Sigmoid colon (tissue), 7 donors: ENCODE measurements at places on chromosomes 3 and 15. TPM values are rescaled to one million over a fixed set of nuclear protein-coding genes. Genes with fewer than 3 reads are reported as not detected.

ZMAT3 gene
- polyA plus RNA-seq = 3.0 TPM

GRCh38 chr15:91465696-91466095, 365.6 kb downstream of the SV2B start:
- no peak overlapping the region for H3K27ac ChIP-seq
- no peaks in the 10 kb centered on the region for H3K4me1 ChIP-seq
- H3K36me3 ChIP-seq = no peaks in the 10 kb centered on the region
- no peaks in the 10 kb centered on the region for H3K27me3 ChIP-seq
- no peak for DNase-seq

CASR gene
- polyA plus RNA-seq = under 0.01 TPM

GRCh38 chr3:134650431-134651346, at the start of gene KY:
KY (minus strand) TSS chr3:134651022; CDS start chr3:134650960, 62 bp downstream.
- DNase-seq = no peak
- peaks cover 31% of the 10 kb centered on the region for H3K4me1 ChIP-seq
- H3K27ac ChIP-seq = peak within 1 kb of the TSS; percentile 79
- no peaks in the 10 kb centered on the region for H3K27me3 ChIP-seq
- no peaks in the 10 kb centered on the region for H3K36me3 ChIP-seq
- H3K4me3 ChIP-seq = peak within 1 kb of the TSS; percentile 62

FRMD4B gene
- polyA plus RNA-seq = 8.2 TPM

GRCh38 chr15:85623315-85624049, 171.2 kb downstream of the KLHL25 start:
- H3K4me1 ChIP-seq = no peaks in the 10 kb centered on the region
- peak overlapping the region; percentile 87 for H3K27ac ChIP-seq
- no peak for DNase-seq
- H3K27me3 ChIP-seq = no peaks in the 10 kb centered on the region

DNA sequence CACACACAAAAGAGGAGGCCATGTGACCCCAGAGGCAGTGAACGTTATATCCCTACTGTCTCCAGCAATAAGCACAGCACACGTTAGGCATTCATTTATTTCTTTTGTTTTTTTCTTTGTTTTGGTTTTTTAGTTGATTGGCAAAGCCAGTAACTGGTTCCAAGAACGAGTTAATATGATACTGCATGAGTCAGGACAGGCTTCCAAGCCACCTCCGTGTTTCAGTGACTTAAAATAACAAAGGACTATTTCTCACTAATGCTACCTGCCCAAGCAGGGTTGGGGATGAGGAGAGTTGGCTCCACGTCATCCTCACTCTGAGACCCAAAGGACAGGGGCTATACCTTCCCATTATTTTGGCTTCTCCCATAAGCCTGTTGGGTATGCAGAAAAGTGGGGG, 130.5 kb downstream of the ST8SIA2 start:
- H3K27me3 ChIP-seq = no peaks in the 10 kb centered on the region
- H3K36me3 ChIP-seq = no peaks in the 10 kb centered on the region
- H3K4me3 ChIP-seq = no peak overlapping the region
- DNase-seq = no peak
- H3K27ac ChIP-seq = no peak overlapping the region
- peaks cover 9% of the 10 kb centered on the region for H3K4me1 ChIP-seq

TEX9 gene
- 3.5 TPM for polyA plus RNA-seq

DNA sequence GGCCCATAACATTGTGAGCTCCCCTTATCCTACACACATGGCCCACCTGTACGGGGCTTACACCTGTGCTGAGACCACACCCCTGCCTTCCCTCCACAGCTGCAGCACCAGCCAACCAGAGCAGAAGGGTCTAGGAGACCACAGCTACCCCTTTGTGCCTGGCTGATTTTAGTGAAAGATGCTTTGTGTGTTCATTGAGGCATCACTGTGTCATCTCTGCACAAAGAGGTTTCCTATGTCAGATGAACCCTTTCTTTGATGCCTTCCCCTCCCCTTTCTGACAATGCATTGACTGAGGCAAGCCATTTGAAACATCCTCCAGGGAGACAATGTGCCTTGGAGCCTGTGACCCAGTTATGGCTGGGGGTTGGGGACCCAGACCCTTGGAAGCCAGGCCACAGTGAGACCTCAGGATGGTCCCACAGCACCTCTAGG, 54.9 kb upstream of the SLC7A14 start:
- H3K36me3 ChIP-seq = no peaks in the 10 kb centered on the region
- H3K4me3 ChIP-seq = no peak overlapping the region
- no peak for DNase-seq
- H3K27me3 ChIP-seq = no peaks in the 10 kb centered on the region
- peaks cover 6% of the 10 kb centered on the region for H3K4me1 ChIP-seq
- no peak overlapping the region for H3K27ac ChIP-seq

GRCh38 chr3:172911142-172911541, 160.6 kb downstream of the ECT2 start:
- no peak overlapping the region for H3K4me3 ChIP-seq
- H3K27ac ChIP-seq = no peak overlapping the region
- no peaks in the 10 kb centered on the region for H3K27me3 ChIP-seq
- no peaks in the 10 kb centered on the region for H3K36me3 ChIP-seq

DNA sequence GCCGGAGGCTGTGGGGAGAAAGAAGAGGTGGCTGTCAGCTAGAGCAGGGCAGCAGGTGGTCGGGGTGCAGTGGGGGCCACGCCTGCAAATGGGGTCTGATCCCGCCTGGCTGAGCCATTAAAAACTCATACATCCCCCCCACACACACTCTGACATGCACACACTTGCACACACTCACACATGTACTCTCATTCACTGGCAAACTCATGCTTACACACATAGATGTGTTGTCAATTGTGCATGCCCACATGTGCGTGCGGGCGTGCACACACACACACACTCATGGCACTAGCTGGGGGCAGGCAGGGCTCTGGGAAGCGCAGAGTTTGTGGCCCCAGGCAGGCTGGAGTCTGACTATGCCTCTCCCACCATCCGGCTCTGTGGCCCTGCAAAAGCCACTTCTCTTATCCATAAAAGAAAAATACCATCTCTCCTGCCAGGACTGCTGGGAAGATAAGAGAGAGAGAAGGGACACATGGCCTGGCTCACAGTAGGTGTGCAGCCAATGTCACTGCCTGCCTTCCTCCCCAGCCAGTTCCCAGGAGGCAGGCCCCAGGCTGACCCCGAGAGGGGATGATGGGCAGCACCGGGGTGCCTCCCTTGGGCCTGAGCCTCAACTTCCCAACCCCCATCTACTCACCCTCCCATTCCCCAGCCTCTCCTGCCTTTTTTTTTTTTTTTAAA, 163.5 kb upstream of the LINGO1 start:
- no peaks in the 10 kb centered on the region for H3K4me1 ChIP-seq
- no peaks in the 10 kb centered on the region for H3K27me3 ChIP-seq
- no peak for DNase-seq

DNA sequence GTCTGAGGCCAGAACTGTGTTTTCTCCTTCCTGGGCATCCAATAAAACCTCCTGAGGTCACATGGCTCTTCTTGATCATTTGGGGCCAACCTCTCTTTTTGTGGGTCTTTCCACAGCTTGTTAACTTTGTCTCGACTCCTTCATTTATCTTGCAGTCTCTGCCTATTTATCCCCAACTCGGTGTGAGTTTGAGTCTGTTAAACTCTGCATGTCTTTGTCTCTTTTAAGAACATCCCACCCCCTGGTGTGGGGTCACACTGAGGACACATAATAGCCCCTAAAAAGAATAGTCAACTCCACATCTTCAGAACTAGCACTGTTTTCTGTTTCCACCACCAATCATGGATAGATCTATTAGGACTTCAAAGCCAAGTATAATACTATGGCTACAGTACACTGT, 187.2 kb downstream of the TLE3 start:
- H3K27me3 ChIP-seq = no peaks in the 10 kb centered on the region
- no peaks in the 10 kb centered on the region for H3K4me1 ChIP-seq
- no peak overlapping the region for H3K4me3 ChIP-seq
- H3K36me3 ChIP-seq = no peaks in the 10 kb centered on the region
- DNase-seq = no peak
- no peak overlapping the region for H3K27ac ChIP-seq

AADAC gene
- not detected for polyA plus RNA-seq

HCLS1 gene
- polyA plus RNA-seq = 22.2 TPM

EIF4E3 gene
- polyA plus RNA-seq = 30.1 TPM

- H3K27me3 ChIP-seq = no peaks in the 10 kb centered on the region
- H3K36me3 ChIP-seq = no peaks in the 10 kb centered on the region
- no peak overlapping the region for H3K4me3 ChIP-seq
- H3K4me1 ChIP-seq = no peaks in the 10 kb centered on the region
- H3K27ac ChIP-seq = no peak overlapping the region
- peak; percentile 44 for DNase-seq
These were observed 104.3 kb upstream of the ABHD17C start for GRCh38 chr15:80590761-80591355.

DNA sequence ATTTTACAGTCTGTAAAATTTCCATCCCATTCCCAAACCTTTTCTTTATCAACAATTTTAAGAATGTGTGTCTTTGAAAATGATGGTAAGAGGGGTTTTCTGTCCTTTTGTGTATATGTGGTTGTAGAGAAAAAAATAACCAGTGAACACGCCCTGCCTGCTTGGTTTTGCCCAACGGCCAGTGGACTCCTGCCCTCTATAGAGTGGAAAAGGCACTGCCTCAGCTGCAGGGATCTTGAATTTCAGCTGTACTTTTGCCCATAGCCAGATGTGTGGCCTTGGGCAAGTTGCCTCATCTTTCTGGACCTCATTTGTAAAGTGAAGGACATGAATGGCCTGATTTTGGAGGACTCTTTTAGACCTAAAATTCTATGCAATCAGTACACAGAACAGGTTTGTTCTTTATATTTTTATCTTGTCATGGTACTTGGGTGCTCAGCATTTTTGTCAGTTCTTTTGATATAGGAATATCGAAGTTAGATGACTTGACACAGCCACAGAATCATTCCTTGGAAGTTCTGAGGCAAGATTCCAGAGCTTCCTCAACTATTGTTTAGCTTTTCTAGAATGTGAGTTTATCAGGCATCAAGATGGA, 81.0 kb downstream of the CLDN11 start:
- H3K27me3 ChIP-seq = no peaks in the 10 kb centered on the region
- H3K36me3 ChIP-seq = no peaks in the 10 kb centered on the region
- no peaks in the 10 kb centered on the region for H3K4me1 ChIP-seq
- no peak for DNase-seq

GRCh38 chr15:98776607-98777281, 128.4 kb downstream of the IGF1R start:
- H3K27me3 ChIP-seq = no peaks in the 10 kb centered on the region
- peak overlapping the region; percentile 12 for H3K27ac ChIP-seq
- H3K4me3 ChIP-seq = no peak overlapping the region
- H3K4me1 ChIP-seq = peaks cover 34% of the 10 kb centered on the region
- H3K36me3 ChIP-seq = no peaks in the 10 kb centered on the region

DNA sequence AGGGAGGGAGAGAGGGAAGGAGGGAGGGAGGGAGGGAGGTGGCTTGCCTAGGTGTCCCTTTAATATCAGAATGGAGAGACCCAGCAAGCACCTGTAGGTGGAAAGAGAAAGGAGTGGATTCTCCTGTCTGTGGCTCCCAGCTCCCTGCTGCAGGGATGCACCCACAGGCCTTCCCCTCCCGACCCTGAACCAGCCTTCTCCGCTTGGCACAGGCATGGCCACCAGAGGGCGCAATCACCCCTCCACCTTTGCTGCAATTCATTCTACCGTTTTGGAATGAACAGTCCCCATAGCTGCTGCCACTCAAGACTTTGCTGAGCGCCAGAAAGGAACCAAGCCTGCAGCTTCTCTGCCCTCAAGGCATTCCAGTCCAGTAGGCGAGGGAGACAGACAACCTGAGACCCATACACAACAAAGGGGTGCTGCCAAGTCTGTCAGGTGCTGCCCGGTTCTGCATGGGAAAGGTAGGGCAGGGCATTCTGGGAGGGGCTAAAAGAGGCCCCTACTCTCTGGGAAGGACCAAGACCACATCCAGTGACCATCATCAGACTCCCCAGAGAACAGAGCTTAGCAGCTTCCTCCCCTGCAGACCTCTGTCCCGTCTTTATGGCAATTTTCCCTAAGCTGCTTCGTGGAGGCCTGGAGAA, 4.9 kb downstream of the TLR9 start:
- peaks cover 19% of the 10 kb centered on the region for H3K4me1 ChIP-seq
- H3K4me3 ChIP-seq = no peak overlapping the region
- peak; percentile 90 for DNase-seq
- H3K27ac ChIP-seq = no peak overlapping the region
- H3K27me3 ChIP-seq = no peaks in the 10 kb centered on the region

DNA sequence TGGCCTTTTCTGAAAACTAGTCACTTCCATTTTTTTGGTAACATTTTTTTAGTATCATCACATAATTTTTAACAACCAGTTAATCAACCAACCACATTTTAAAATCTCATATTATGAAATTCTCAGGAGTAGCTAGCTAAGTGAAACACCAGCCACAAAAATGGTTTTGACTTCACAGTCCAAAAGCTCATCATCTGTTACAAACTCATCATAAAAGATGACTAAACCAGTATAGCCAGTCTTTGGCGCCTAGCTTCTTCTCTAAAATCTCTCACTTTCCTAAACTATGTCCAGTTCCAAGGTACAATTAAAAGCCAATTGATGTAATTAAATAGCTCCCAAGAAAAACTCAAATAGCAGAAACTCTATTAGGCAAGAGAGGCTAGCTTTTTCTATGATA, 88.2 kb upstream of the ZNF385D start:
- DNase-seq = no peak
- H3K27ac ChIP-seq = no peak overlapping the region
- no peaks in the 10 kb centered on the region for H3K4me1 ChIP-seq
- no peaks in the 10 kb centered on the region for H3K36me3 ChIP-seq
- no peaks in the 10 kb centered on the region for H3K27me3 ChIP-seq

CIB2 gene
- polyA plus RNA-seq = 41.4 TPM

SIN3A gene
- 9.0 TPM for polyA plus RNA-seq

DNA sequence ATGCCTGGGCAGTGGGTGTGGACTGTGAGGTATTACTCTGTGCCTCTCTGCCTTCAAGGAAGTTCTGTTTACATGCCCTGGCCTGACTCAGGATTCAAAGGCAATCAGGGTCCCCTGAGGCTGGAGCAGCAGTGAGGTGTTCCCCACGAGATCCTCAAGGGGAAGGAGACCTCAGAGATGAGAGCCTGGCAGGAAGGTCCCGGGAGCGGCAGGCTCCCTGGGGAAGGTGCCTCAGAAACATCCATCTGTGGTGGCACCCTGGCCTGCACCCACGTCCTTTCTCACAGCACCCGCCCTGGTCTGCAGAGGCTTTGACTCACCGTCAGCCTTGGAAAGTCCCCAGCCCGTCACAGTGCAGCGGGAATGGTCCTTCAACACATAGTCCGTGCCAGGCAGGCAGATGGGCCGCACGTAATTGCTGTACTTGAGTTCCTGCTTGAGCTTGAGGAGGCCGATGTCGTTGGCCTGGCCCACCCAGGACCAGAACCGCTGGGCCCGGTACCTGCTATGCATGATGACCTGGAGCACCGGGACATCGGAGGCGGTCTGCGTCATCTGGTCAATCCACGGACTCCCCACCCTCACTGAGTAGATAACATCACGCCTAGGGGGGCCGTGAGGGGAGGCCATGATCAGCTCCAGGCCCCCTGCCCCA, 3.6 kb downstream of the PRSS50 start:
- no peak overlapping the region for H3K27ac ChIP-seq
- DNase-seq = peak; percentile 58
- no peaks in the 10 kb centered on the region for H3K36me3 ChIP-seq
- peaks cover 19% of the 10 kb centered on the region for H3K27me3 ChIP-seq
- H3K4me3 ChIP-seq = no peak overlapping the region

TUSC7 gene
- not detected for polyA plus RNA-seq

- no peaks in the 10 kb centered on the region for H3K4me1 ChIP-seq
- H3K4me3 ChIP-seq = no peak overlapping the region
- DNase-seq = no peak
- H3K27me3 ChIP-seq = peaks cover 48% of the 10 kb centered on the region
- H3K36me3 ChIP-seq = no peaks in the 10 kb centered on the region
- H3K27ac ChIP-seq = no peak overlapping the region
These were observed 148.1 kb downstream of the LMLN start for GRCh38 chr3:198107840-198108734.

SLC22A13 gene
- polyA plus RNA-seq = 0.17 TPM
